ENCODE measurements at places on chromosomes 2 and 18.

GRCh38 chr2:234625626-234626250 lies 128.9 kb upstream of the ARL4C start:
- no peak for DNase-seq

- no peak for DNase-seq
Measured at GRCh38 chr2:219149667-219150066, 10.9 kb downstream of the NHEJ1 start.

GRCh38 chr2:105134081-105134480 lies 96.2 kb downstream of the MRPS9 start:
- DNase-seq: no peak

GRCh38 chr2:232042911-232043574 lies 81.5 kb downstream of the DIS3L2 start:
- DNase-seq: no peak

DNA sequence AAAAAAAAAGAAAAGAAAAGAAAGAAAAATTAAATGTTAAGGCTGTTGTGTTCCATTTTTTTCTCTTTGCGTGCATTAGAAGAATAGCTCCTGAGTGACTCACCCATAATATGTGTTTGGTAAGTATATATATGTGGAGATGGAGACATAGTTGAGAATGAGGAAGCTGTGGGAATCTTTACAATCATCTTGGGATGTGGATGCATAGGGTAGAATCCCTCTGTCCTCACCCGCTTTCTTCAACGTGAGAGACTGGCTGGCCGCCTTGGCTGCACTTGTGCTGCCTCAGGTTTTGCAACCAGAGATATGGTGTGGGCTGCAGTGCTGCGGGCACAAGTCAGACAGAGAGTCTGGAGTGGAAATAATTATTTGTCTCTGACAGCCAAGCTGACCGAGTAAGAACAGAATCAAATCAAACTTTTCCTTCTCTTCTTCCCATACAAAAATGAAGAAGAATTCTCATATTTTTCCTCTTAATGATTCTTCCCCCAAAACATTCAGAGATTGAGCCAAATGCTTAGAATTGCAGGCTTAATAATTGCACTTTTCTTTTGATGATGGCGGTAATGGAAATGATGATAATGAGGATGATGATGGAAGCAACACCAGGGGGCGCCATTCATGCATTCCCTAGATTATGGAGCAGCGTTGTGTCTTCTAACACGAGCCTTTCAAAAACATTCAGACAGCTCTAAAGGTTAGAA lies 48.5 kb downstream of the SERPINB7 start:
- DNase-seq: peak; percentile 23

- DNase-seq: no peak
Measured at GRCh38 chr2:68195096-68195495, 37.4 kb downstream of the PNO1 start.

- no peak for DNase-seq
Measured at GRCh38 chr2:188364033-188364630, 72.5 kb downstream of the GULP1 start.

DNA sequence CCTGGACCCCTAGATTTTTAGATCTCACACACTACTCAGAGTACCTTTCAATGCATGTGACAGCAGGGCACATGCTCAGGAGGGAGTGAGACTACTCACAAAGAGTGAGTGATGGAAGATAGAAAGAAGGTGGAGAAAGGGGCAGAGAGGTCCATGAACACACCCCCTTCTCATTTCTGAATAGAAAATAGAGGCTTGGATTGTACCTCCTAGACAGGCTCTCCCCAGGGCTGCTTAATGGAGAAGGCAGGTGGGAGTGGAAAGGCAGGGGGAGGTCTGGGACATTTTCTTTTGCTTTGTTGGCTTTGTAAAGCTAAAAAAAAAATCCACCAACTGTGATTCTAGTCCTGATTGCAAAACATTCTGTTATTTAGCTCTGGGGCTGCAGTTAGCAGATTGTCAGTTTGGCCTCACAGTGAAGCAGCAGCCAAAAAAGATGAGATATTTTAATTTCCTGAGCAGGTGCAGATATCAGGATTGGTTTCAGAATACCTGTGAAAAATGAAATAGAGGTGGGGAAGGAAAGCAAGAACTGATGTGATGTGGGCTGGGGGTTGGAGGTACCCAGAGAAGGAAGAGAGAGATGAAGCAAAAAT lies 119.3 kb upstream of the GYPC start:
- no peak for DNase-seq

- DNase-seq: no peak
Measured at GRCh38 chr2:72990695-72991438, 73.5 kb downstream of the EMX1 start.

DNA sequence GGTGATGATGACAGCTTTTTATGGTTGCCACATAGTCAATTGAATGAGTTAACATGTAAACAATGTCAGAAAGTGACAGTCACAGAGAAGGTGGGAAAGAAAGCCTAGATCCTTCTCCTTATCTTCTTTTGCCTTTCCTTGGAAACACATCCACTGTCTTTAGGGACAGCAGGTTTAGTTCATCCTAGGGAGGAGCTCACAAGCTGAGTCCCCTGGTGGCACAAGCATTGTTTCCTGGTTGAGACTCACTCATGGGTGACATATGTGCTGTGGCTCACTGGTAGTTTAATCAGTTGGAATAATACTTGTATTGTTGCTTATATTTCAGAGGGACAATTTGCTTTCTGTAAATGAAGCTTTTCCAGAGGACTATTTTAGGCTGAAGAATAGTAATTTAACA lies 598.5 kb downstream of the CNTNAP5 start:
- DNase-seq: no peak

DNA sequence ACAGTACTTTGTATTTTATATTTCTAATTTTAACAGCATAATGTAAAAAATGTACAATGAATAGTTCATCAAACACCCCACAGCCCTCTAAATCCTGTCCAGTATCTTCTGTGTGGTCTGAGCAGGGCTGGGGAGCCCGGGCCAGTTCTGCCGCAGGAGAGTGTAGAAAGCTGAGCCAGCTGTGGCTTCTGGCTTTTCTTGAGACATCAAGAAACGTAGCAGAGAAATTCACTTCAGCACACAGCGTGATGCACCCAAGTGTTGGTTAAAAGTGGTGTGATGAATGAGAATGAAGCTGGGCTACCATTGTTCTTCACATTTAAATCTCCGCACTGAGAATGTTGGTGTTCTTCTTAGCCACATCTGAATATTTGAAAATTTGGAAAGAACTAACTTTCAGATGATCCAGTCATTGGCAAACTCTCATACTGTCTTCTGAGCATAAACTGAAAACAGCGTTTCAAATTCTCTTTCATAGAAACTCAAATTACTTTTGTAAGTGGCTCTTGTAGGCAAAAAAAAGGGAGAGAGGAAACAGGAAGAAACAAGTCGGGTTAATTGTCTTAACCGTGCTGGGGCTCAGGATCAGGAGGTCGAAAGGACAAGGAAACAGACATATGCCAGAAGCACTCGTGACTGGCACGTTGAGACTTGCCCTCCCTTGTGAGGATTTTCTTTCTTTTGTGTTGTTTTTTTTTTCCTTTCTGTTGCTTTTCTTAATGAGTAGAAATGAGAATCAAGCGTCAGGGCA lies 23.4 kb upstream of the TMEM87B start:
- DNase-seq: no peak

DNA sequence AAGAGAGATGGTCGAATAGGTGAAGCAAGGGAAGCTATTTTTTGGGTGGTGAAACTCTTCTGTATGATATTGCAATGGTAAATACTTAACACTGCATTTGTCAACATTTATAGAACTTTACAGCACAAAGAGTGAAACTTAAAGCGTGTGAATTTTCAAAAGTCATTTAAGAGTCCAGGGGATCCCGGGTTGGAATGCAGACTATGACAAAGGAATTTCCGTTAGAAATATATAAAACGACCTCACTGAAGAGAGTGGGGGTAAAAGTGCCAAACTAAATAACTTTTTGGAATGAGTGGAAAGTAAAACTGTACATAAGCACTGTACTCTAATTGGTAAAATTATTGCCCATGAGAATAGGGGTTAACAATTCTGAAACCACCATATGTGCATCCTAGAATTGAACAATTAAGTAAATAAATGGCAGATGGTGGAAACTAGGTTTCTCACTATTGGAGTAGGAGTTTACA lies 191.0 kb upstream of the FN1 start:
- no peak for DNase-seq

DNA sequence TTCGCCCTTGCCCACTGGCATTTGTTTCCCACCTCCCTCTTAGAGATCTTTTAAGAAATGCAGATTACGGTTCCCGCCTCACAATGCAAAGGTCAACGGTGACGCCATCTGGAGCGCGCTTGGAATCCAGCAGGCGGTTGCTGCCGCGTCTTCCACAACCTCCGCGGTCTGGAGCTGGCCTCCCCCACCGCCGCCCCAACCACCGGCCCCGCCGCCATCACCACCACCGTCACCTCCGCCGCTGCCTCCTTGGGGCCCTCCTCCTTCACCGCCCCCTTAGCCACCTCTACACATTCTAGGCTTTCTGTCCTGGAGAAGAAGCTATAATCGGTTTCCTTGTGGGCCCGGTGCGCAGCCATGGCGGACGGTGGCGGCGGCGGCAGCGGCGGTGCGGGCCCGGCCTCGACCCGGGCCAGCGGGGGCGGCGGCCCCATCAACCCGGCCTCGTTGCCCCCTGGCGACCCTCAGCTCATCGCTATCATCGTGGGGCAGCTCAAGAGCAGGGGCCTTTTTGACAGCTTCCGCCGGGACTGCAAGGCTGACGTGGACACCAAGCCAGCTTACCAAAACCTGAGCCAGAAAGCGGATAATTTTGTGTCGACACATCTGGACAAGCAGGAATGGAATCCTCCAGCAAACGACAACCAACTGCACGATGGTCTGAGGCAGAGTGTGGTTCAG lies at the start of gene BOD1L2:
Gene BOD1L2, plus strand, starts transcription at position 132 of the 681 bp plus-strand sequence. Its CDS starts 226 bp downstream, at position 358.
- no peak for DNase-seq

DNA sequence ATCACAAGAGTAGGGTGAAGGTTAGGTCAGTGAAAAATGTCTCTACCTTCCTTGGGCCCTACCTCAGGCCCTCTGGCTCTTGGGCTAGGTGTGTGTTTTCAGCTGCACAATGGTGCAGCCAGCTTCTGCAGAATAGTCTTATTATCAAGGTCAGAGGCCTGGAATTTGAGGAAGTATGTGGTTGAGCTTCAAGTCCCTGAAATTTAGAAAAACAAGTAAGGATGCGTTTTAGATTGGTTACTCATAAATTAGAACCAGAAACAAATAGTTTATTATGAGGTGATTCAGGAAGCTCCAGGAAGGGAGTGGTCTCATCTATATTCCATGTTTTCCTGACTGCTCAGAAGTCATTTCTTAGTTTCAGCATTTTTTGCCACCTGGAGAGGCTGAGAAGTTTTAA lies 204.2 kb upstream of the CELF4 start:
- no peak for DNase-seq

- no peak for DNase-seq
Measured at GRCh38 chr18:11972371-11973174, 8.7 kb upstream of the IMPA2 start.

GRCh38 chr2:239153806-239154591 lies 246.8 kb downstream of the HDAC4 start:
- no peak for DNase-seq

DNA sequence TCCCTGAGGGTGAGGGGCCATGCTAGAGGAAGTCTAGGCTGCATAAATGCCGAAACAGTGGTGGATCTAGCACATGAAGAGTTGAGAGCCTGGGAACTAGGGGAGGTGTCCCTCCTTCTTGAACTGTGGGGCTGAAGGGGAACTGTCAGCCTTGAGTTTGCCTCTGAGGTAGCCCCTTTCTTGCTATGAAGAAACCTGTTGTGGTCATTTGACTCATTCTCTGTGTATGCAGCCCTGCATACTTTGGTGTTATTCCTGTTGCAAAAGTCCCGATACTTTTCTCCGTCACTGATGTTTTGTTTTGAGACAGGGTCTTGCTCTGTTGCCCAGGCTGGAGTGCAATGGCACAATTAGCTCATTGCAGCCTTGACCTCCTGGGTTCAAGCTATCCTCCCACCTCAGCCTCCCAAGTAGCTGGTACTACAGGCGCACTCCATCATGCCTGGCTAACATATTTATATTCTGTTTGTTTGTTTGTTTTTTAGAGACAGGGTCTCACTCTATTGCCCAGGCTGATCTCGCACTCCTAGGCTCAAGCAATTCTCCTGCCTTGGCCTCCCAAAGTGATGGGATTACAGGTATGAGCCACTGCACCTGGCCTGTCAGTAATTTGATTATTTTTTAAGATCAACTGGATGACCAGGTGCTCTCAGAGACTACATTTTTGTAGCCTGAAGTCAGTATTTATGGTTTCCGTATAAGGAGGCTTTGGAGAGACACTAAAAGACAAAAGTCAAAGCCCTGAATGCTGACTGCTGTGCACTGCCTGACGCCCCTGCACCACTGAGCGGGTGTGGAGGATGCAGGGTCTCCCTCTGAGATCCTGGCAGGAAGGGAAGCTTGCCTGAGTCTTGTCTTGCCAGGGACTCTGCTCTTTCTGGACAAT lies 126.0 kb upstream of the MSH6 start:
- DNase-seq: no peak

- no peak for DNase-seq
Measured at GRCh38 chr2:222256250-222256649, 42.5 kb downstream of the PAX3 start.

- DNase-seq: no peak
Measured at GRCh38 chr18:10230072-10230471, 224.4 kb upstream of the APCDD1 start.

GRCh38 chr2:190996947-190997346 lies 17.0 kb downstream of the STAT1 start:
- DNase-seq: no peak

- peak; percentile 7 for DNase-seq
Measured at GRCh38 chr18:55433648-55434047, 154.3 kb downstream of the TCF4 start.

GRCh38 chr2:182852801-182853200 lies 13.6 kb downstream of the FRZB start:
- no peak for DNase-seq

DNA sequence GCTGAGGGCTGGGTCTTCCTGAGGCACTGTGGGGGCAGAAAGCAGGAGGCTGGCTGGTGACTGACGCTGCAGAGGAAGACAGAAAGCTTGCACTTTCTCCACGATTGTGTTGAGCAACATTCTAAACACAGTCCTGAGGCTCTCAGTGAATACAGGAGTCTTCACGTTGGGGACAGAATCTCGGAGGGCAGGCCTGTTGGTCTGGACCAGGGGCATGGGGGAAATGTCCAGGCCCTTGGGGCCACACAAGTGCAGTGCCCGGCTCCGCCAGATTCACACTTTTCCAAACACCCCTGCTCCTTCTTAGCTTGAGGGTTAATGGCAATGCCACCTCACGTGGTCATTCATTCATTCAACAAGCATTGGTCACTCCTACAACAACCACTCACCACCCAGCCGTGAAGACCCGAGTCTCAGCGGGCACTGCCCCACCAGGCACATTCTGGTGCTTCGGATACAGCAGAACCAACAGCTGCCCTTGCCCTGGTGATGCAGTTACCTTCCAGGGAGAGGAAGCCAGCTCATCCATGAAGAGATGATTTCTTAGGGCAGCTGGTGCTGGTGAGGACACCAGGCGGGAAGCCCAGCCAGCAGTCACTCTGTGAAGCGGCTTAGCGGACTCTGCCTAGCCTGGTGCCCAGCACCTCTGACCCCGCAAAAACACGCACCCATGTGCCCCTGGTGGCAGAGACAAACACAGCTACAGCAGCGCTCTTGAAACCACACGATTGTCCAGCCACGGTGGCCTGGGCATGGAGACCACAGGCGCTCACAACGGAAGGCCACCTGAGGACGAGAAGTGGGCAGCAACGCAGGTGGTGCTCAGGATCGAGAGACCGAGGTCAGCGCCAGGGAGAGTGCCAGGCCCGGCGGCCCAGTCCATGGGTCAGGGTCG lies 10.9 kb upstream of the GPC1 start:
- no peak for DNase-seq

GRCh38 chr18:10020171-10020570 lies 106.4 kb downstream of the VAPA start:
- no peak for DNase-seq
